ENCODE measurements at places on chromosomes 5 and 9. TPM values are rescaled to one million over a fixed set of nuclear protein-coding genes. Genes with fewer than 3 reads are reported as not detected.

Gene GABBR2
- total RNA-seq: not detected

DNA sequence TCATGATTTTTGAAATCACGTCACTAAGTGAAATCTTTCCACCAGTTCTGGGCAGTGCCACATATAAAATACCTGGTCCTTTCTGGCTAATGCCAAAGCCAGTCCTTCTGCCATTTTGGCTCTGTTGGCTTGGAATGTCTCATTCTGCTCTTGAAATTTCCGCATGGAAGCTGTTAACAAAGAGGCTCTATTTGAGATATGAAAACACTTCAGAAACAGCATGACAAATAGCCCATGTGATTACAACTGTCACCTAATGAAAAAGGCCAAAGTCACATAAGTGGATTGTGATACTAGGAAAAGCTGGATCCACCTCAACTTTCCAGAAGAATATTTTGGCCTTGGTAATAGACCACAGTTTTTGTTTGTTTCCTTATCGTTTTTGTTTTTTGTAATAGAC lies 12.8 kb downstream of the GOLGA1 start:
- no peak for DNase-seq

DNA sequence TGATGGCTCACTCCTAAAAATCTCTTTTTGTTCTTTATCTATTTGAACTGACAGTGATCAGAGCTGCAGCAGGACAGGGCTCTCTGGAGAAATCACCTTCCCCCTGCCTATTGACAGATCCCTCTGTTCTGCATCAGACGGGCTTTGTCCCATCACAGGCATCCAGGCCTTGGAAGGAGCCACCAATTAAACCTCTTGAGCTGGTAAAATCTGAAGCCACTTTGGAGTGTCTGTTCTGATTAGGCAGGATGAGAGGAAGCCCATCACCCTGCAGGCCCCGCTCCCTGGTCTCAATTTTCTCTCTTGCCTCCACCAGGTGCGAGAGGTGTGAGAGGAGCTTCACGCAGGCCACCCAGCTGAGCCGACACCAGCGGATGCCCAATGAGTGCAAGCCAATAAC lies 97.7 kb downstream of the PRDM6 start:
- DNase-seq: no peak

DNA sequence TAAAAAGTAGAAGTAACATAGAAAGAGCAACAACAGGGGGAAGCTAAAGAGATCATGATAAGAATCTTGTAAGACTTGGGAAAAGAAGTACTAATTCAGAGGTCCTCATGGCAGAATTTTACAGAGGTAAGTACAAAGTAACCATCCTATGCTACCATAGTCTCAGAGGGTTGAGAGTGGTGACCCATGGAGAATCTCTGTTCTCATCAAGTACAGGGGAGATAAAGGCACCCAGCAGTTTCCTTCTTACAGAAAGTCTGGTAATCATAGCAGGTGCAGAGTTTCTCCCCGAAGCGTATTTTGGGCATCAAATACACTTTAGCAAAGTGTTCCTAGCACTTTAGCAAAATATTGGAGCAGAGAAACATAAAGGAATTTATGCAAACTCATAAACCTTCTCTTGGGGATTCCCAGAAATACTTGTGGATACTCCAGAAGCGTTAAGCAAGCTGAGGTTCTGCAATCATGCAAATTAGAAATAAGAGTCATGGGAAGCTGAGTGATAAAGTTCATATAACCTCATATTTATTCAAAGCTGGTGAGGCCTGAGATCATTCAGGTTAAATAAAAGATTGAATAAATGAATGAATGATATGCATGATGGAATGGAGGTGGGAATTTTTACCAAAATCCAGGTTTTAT lies 101.0 kb upstream of the SMC2 start:
- no peak for DNase-seq

DNA sequence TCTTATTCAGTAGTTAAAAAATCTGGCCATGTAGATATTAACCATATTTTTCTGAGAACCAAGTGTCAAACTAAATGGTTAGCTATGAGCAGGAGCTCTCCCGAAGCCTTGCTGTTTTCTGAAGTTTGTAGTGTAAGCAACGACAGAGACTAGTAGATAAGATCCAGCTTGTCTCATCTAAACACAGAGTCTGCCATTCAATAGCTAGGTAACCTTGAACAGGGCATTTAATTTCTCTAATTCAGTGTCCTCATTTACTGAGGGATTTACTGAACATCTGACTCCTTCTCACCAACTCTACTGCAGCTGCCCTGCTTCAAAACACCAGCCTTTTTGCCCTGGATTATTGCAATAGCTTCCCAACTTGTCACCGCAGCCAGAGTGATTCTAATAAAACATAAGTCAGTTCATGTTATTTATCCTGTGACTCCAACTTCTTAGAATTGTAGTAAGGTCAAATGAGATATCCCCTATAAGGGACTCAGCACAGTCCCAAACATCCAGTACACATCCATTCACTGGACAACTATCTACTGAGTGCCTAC lies 337.0 kb downstream of the PLK2 start:
- no peak for DNase-seq
